Epithelial cell of prostate (primary cell): ENCODE measurements at places on chromosomes 12 and 14.

- no peak for DNase-seq
These were observed 73.9 kb downstream of the ANO4 start for GRCh38 chr12:100868487-100868886.

GRCh38 chr14:89399594-89400068, 17.4 kb downstream of the FOXN3 start:
- DNase-seq: no peak

- DNase-seq: no peak
These were observed 21.9 kb downstream of the PIGH start for GRCh38 chr14:67577909-67578749.

GRCh38 chr12:112855375-112855774, 51.4 kb upstream of the OAS1 start:
- no peak for DNase-seq

GRCh38 chr12:52295663-52296062, 4.3 kb upstream of the KRT81 start:
- DNase-seq: no peak

- no peak for DNase-seq
These were observed 9.2 kb upstream of the HIP1R start for GRCh38 chr12:122825773-122826724.

GRCh38 chr12:88743946-88744685, 163.8 kb upstream of the KITLG start:
- DNase-seq: no peak

- DNase-seq: no peak
These were observed 251.1 kb downstream of the DAD1 start for GRCh38 chr14:22337938-22338337.

DNA sequence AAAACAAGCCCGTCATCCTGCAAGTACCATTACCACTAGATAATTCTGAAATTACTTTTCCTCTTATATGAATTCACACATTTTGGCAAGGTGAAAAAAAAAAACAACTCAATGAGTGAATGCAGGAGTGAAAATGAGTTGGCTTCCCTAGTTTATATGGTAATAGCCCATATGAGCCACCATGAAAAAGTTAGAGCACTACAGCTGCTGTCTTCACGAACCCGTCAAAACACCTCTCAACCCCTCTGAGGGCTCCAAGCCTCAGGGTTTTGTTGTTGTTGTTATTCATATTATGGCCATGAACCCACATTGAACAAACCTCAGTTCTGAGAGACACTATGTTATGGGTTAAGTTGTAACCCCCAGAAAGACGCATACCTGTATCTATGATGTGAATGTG, 289.9 kb upstream of the CAND1 start:
- DNase-seq: no peak

- DNase-seq: no peak
These were observed 59.1 kb downstream of the LRP6 start for GRCh38 chr12:12207746-12208145.

DNA sequence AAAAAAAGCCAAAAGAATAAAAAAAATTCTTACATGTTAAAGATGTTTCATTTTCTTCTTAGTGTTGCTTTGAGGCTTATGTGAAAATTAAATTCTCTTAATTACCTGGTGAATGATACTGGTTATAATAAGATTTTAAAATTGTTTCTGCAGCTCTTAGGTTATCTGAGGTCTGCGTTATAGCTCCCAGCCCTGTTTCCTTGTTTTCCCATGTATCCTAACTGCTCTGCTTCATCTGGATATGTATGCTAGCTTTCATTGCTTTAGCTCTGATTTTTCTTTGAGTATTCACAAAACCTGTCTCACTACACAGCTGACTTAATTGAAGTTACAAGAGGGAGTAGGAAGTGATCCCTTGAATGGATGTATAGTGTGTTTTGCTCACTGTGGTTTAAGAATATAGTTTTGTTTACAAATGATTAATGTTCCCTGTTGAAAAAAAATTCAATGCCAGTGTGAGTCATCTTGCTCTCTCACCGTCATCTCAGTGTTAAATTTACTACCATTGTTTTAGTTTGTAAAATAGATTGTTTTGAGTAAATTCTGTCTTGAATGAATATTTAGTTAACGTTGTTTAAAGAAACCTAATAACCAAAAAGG, 26.8 kb downstream of the CPSF6 start:
- DNase-seq: peak; percentile 40

DNA sequence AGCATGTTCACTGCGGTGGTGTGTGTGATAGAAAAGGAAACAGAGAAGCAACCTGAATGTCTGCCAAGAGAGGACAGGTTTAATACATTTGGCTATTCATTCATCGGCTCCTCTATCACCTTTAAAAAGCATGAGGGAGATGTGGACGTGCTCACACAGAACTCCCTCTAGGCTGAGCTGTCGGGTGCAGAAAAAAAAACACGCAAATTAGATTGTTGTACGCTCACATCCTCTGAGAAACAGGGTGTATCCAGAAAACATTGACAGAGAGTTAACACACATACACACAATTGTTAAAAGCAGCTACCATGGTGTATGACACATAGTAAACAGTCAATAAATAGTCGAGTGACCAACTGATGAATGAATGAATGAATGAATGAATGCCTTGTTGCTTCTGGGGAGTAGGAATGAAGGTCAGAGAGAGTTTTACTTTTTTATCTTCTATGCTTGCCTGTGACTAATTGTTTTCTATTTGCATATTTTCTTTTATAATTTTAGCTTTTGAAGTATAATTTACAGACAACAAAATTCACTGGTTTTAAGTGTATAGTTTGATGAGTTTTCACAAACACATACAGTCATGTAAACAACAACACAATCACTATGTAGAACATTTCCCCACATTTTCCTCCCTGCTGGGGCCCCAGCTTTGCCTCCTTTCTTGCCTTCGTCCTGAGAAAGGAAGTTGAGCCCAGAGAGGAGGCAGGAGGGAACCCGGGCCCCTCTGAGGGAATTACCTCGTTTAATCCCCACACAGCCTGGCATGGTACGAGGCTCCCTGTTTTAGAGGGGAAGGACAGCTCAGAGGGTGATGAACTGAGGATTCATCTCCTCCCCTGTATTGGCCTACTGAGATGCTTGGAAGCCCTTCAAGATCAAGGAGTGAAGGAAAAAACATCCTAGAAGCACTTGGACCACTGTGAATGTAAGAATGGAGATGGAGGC, 19.7 kb upstream of the FAM222A start:
- DNase-seq: no peak

- no peak for DNase-seq
These were observed 139.3 kb downstream of the BRMS1L start for GRCh38 chr14:35965400-35965799.

GRCh38 chr12:70962226-70962794, 41.8 kb upstream of the PTPRR start:
- no peak for DNase-seq

- DNase-seq: no peak
These were observed 22.4 kb downstream of the ASB2 start for GRCh38 chr14:93953739-93954515.

- no peak for DNase-seq
These were observed 283.7 kb upstream of the PRKD1 start for GRCh38 chr14:30211326-30211725.

- no peak for DNase-seq
These were observed 117.1 kb upstream of the NCOR2 start for GRCh38 chr12:124684496-124684895.

DNA sequence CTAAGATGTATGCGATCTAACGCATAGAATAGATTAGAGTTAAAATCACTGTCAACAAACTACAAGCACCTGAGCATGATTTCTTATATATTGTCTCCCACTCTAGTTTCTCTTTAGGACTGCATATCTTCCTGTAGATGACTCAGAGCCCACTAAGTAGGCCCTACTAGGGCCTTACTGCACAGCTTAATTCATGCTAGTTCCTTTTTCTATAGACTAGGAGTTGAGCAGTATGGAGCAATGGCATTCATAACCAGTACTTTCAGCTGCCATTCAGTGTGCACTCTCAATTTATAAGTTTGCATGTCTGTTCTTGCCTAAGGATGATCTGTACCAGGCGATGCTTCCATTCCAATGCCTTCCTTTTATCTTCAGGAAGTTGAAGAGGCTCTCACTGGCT, 103.5 kb downstream of the METTL25 start:
- peak; percentile 63 for DNase-seq

DNA sequence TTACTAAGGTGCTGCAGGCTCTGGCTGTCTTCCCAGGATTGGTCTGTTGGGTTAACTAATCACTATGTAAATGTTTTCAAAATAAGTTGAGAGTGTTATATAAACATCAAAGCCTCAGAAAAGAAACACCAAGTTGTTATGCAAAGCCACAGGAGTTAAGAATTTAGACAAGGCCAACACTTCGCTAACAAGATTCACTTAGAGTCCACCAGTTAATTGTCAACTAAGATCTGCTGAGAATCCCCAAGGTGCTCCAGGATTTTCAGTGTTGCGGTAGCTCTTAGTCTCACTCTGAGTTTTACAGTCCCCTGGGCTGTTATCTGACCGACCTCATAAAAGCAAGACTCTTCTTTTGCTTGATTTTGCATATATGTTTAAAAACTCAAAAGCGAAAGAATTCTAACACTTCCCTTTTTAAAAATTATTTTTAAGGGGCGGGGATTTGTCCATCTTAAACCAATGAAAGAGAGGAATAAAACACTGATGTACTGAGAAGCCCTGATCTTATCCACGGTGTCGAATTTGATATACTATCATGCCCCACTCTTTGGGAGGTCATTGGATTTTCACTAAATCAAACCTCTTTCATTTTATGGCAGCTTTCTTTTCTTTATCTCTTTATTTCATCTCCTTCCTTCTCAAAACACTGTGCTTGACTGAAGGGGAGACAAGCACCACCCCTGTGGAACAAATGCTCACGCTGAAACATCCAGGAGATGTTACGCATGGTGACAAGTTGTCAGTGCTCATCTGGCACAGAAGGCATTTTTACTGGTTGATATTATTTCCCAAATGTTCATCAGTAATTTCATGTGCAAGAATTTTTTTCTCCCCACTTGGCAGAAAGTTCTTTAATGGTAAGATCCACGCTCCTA, 7.0 kb downstream of the NIN start:
- no peak for DNase-seq

DNA sequence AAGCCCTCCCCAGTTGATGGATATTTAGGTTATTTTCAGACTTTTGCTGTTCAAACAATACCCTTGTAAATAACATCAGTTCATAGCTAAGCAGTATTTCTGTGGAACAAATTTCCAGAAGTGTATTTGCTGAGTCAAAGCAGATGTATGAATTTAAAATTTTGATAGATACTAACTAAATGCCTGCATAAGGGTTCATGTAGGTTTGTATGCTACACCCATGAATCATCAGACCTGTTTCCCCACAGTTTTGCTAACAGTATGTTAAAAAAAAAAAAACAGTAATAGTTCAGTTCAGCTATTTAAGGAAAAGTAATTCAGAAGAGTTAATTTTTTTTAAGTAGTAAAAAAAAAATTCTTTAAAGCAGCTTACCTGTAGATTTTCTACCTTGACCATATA, 236.1 kb upstream of the DIO2 start:
- DNase-seq: no peak

DNA sequence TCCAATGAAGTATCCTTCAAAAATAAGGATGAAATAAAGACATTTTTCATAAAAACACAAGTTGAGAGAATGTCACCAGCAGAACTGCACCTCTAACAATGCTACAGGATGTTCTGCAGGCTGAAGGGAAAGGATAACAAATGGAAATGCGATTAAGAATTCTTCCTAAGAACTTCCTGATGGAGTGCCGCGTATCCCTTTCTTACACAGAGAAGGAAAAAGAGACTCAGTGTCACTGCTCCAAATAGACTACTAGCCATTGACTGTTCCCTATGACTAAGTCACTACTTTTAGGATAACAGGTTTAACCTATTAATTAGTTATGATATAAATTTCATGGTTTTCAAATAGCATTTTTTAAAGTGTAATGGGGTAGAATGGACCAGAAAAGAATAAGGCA, 3.2 kb downstream of the ANO2 start:
- no peak for DNase-seq

DNA sequence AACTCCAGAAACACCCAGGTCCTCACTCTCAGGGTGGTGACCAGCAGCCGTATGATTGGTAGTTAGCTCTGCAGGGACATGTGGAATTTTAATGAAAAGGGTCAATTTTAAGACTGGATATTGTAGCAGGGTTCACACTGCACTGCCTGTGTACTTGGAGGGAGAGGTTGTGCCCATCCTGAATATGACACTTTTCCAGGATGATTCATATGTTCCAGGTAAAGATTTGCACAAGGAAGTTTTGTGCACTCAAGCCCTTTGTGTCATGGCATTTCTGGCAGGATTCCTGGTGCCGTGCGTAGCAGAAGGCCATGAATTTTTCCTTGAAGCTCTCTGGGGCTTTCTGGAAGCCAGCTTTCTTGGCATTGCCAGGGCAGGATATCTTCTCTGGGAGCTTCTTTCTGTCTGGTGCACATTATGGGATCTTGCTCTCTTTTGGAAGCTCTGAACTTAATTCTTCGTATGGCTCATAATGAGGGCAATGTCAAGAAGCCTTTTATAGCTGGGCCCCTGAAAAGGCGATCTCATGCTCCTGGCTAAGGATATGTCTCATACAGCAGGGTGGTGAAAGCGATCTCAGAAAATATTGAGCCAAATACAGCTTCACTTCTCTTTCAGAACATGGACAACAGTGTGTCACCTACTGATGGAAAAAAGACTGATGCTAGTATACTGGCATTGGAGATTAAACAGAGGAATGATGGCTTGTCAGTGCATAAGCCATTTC, 1133.9 kb downstream of the AACS start:
- DNase-seq: no peak

DNA sequence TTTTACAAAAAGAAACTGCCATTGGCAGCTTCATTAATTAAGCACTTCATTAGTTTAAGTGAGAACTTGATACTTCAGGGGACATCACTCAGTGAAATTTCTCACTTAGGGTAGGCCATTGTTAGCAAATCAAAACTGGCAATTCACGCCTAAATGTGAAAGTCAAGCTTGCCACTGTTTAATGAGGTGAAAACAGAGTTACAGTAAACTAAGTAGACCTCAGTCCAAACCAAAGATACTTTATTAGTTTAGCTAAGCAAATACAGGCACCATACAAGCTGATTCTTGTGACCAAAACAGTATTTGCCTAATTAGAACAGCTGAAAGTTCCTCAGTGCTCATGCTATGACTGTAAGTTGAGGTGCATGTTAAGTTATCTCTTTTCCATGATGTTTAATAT, 176.5 kb upstream of the CPNE8 start:
- no peak for DNase-seq

- no peak for DNase-seq
These were observed 18.6 kb upstream of the RFLNA start for GRCh38 chr12:124276337-124276736.

DNA sequence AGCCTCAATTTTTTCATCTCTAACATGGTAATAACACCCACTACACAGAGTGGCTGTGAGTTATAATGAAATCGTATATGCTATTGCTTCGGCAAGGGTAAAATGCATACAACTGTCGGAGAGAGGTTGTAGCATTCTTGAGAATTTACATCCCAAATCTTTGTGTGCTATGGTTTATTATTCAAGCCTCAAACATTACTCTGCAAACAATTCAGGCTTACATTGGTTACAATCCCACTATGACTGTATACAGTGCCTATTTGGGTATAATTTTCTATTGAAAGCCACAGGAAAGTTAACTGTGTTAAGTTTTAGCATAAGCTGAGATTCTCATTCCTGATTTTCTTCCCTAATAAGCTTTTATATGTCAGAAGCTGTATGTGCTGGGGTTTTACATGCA, 20.6 kb downstream of the SLC35F4 start:
- no peak for DNase-seq
